ENCODE measurements at places on chromosomes 7 and 10.

DNA sequence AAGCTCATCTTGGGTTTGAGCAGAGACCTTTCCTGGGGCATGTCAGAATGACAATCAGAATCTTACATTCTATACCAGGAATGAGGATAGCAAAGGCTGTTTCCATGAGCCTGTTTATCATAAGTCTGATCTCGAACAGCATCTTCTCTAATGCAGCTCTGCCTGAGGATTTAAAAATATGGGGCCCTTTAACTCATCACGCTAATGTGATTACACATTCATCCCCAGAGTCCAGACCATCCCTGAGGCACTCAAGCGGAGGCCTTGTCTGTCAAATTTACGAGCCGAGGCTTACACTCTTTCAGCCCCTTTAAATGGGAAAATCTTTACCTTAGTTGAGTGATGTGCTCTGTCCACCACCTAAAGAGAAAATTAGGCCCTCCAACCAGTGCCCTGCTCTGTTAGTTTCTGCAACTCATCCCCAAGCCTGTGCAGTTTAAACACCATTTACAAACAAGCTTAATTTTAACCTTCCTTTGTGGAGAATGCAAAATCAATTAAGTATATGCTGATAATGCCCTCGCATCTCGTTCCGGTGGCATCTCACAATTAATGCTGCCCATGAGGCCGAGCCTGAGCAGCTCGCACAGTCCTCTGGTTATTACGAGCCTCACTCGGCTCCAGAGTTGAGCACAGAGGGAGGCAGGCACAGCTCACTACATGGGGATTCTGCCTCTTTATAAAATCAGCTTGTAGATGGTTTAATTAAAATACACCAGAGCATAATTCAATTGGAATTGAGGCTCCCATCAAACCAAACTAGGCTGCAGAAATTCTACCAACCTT is 16.0 kb downstream of the CHST15 start:
- DNase-seq = no peak

DNA sequence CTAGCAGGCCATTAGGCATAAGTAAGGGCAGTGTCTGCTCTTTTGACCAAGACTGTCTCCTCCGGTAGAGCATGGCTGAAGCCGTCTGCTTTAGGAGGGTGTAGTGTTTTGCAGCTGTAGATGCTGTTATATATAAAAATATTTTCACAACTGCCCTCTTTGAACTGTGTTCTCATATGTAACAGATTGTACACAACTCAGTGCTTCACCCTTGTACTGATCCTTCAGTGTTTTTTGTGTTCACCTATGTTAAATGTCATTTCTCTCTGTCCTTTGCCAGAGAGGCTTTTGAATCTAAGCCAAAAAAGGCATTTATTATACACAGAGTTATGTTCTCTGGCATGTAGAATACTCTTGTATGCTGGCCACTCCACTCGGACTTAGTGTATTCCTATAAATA is 135.5 kb downstream of the BICC1 start:
- no peak for DNase-seq

DNA sequence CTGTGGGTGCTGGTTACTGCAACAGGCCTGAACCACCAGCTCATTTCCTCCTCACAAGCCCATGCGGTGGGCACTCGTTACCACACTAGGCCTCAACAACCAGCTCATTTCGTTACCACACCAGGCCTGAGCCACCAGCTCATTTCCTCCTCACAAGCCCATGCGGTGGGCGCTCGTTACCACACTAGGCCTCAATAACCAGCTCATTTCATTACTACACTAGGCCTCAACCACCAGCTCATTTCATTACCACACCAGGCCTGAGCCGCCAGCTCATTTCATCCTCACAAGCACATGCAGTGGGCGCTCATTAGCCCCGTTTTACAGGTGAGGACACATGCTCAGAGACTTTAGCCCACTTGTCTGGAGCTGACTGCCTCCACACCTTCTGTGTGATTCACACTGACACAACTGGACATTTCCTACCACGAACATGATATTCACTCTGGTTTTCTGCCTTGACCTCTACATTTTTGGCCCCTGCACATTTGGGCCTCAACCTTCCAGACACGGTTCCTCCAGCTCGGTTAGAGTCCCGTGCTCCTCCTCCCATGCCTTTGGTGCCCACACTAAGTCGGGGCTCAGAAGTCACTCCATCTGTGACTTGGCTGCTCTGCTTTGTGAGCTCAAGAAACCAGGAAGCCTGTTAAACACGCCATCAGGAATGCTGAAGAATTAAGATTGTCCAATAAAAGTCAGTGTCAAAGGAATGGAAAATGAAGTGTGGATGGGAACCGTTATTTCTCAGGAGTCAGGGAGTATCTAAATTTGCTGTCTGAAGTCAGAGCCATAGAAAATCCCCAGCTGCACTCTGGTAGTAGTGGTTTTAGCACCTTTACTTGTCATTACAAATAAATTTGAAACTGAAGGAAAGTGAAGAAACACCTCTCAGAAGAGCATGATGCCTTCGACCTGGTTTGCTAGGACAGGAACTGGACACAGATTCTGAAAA is 55.8 kb upstream of the LANCL2 start:
- no peak for DNase-seq

GRCh38 chr7:80453699-80454340 is 58.0 kb downstream of the GNAT3 start:
- peak; percentile 31 for DNase-seq

- DNase-seq = peak; percentile 19
These were observed 12.1 kb downstream of the TFR2 start for GRCh38 chr7:100629117-100629716.

- DNase-seq = no peak
These were observed 83.8 kb downstream of the CPEB3 start for GRCh38 chr10:92207061-92207460.

DNA sequence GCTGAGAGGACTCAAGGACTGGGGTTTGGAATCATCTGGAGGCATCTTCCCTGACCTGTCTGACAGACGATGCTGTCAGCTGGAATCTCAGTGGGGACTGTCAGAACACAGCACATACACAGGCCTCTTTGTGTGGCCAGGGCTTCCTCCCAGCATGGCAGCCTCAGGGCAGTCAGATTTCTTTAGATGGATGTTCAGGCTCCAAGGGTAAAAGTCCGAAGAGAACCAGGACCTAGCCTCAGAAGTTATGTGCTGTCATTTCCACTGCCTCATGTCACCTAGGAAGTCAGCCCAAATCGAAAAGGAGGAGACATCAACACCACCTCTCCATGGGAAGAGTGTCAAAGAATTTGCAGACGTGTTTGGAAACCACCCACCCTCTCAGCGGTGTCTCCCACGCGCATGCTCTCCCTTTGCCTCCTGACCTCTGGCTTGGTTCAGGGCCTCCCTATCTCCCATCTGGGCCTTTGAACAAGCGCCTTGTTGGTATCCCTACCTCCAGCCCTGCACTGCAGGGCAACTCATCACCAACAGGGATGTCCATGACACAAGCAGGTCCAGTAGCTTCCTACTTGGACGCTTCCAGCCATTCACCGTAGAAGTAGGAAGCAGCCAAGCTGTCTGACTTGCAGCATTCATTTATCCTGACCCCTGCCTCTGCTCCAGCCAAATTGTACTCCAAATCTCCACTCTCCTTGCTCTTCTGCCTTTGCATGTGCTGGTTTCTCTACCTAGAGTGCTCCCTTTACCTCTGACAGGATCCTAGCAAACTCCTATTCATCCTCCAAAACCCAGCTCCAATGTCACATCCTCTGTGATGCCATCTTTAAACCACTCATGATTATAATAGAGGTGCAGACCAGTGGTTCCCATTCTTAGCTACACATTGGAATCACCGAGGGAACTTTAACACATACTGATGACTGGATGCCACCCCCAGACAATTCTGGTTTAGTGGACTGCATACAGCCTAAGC is 121.6 kb downstream of the OAT start:
- DNase-seq = no peak

DNA sequence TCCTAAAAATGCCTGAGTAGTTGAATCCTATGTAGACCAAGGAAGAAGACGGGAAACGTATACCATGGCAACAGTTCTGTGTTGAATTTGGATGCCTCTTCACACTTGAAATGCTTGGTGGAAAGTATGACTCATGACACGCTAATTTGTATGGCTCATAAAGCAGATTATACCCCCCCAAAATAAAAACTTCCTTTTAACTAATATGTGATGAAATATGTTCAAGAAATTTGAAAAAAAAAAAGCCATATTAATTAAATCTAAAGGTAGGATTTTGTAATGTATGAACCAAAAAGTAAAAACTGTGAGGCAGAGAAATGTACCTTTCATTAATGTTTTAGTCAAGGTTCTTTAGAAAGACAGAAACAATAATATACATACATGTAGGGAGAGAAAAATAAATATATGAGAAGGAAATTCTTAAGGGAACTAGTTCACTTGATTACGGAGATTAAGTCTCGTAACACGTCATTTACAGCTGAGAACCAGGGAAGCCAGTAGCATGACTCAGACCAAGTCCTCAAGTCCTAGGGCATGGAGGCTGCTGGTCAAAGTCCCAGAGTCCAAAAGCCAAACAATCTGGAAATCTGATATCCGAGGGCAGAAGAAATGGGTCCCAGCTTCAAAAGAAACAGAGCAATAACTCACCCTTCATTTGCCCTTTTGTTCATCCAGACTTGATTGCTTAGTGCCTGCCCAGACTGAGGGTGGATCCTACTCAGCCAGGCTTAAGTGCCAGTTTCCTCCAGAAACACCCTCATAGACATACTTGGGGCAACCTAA is 485.1 kb downstream of the SEMA3D start:
- DNase-seq = peak; percentile 89

- DNase-seq = no peak
These were observed 34.0 kb downstream of the C7orf25 start for GRCh38 chr7:42877862-42878261.

DNA sequence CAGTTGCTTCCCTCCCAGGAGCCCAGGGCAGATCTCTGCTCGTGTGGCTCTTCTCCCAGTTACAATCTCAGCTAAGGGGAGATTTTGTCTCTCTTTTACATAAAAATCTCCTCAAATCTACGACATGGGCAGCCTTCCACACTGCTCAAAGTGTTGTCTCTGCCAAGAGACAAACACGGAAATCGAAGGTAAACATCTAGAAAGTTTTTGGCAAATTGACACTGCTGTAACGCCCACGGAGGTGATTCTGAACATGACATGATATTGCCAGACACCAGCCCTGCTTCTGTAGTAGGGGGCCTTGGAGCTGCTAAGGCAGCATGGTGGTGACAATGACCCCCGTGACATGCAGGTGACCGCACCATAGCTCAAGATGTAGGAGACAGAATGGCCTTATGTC is 128.3 kb downstream of the CCDC3 start:
- DNase-seq = no peak

DNA sequence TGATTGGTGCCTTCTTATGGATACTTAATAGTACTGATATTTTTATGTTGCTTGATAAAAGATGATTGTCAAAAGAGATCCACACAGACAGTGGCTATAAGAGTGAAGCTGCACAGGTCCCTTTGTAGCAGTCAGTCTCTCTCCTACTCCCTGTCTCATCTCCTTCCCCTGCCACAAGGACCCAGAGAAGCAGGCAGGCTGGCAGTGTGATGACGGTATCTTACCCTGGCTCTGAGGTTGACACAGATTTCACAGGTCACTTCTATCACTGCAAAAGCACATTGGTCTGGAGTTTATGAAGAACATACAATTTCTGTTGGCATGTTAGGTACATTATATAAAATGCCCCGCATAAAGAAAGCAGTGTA is 64.4 kb upstream of the AHR start:
- DNase-seq = no peak

GRCh38 chr7:129778770-129779601 is 167.5 kb downstream of the NRF1 start:
- DNase-seq = no peak

DNA sequence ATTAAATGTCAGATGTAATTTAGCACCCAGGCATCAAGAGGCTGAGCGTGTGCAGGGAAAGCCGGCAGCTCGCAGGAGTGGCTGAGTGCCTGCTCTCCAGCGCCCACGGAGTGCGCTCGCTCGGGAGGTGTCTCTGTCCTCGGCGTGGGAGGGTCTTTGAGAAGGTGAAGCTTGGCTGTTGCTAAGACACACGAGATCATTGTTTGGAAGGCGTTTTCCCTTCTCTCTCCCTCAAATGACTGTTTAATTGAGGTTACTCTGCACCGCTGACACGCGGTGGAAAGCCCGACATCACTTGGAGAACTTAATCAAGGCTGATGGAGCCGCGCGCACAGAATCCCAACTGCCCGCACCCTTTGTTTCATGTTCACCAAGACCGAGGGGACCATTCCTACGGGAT is 414.6 kb downstream of the DNAJB6 start:
- DNase-seq = no peak

DNA sequence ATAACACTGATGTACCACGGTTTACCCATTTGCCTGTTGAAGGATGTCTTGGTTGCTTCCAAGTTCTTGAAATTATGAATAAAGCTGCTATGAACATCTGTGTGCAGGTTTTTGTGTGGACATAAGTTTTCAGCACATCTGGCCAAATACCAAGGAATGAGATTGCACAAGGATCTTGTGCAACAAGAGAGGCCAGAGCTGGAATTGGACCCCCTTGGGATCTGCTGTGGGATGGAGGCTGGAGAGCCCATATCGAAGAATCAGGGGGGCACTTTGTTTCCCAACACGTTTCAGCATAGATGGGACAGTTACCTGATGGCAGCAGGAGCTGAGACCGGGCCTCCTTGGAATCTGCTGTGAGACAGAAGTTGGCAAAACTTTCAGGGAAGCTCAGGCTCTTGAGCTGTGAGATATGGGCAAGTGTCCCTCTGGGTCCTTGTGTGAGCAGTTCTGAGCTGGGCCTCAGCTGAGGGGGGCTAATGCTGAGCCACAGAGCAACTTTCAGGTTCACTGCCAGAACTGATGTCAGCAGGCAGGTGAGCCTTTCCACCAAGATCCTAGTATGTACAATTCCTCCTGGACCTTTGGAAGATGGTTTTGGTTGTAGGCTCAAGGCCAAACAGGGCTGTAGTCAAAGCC is 115.2 kb upstream of the RAB18 start:
- DNase-seq = peak; percentile 14

GRCh38 chr7:8204339-8205030 is 57.5 kb downstream of the ICA1 start:
- DNase-seq = no peak

DNA sequence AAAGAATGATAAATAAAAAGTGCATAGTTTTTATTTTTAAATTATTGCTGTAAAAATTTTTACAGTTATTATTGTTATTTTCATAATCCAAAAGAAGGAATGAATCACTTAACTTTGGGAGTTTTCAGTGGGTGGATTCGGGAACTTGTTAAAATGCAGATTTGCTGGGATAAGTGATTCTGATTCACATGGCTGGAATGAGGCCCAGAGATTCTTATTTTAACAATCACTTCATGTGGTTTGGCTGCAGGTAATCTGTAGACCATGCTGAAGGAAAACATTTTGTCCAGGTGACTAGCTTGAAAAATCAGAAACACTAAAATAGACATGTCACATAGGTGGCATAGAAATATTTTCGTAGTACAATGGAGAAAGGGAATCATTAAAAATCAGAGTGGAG is 13.9 kb downstream of the CROT start:
- DNase-seq = peak; percentile 45
